NCI-H524 (cell line): ENCODE measurements at places on chromosomes 11 and 22.

DNA sequence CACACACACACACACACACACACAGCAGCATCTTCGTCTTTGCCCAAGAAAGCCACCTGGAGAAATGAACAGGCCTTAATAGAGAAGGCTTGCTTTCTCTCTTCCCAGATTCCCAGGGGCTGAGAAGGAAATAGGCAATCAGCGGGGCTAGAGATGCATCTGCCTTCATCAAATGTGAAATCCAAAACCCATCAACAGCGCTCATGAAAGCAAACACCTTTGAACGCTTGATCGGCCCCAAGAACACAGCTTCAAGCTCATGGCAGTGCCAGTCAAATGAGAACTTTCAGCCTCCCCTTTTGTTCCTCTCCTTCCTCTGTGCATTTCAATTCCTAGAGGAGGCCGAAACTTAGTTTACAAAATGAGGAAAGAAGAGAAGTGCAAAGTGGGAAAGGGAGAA, 122.7 kb downstream of the EFCAB6 start:
- no peak for DNase-seq

GRCh38 chr11:23023319-23023718, 163.0 kb upstream of the CCDC179 start:
- DNase-seq = no peak

DNA sequence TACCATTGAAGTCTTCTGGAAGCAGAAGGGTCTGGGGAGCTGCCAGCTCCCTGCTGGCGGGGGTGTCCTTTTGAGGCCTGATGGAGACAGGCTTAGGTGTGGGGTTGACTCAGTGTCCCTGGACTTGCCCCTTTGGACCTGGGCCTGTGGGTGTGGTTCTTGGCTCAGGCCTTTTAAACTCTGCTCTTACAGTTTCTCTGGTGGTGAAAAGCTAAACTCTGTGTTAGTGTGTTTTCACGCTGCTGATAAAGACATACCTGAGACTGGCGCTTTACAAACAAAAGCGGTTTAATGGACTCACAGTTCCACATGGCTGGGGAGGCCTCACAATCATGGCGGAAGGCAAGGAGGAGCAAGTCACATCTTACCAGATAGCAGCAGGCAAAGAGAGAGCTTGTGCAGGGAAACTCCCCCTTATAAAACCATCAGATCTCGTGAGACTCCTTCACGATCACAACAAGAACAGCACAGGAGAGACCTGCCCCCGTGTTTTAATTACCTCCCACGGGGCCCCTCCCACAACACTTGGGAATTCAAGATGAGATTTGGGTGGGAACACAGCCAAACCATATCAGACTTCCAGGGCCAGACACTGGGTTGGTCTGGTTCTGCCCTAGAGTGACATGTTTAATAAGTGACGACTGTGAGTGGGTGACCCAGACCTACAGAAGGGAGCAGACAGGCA, 26.5 kb downstream of the GRAMD4 start:
- DNase-seq = no peak

GRCh38 chr22:47606426-47606825, 844.0 kb downstream of the TBC1D22A start:
- DNase-seq = no peak

- no peak for DNase-seq
Observed at GRCh38 chr11:122714484-122714883, 59.0 kb downstream of the UBASH3B start.

DNA sequence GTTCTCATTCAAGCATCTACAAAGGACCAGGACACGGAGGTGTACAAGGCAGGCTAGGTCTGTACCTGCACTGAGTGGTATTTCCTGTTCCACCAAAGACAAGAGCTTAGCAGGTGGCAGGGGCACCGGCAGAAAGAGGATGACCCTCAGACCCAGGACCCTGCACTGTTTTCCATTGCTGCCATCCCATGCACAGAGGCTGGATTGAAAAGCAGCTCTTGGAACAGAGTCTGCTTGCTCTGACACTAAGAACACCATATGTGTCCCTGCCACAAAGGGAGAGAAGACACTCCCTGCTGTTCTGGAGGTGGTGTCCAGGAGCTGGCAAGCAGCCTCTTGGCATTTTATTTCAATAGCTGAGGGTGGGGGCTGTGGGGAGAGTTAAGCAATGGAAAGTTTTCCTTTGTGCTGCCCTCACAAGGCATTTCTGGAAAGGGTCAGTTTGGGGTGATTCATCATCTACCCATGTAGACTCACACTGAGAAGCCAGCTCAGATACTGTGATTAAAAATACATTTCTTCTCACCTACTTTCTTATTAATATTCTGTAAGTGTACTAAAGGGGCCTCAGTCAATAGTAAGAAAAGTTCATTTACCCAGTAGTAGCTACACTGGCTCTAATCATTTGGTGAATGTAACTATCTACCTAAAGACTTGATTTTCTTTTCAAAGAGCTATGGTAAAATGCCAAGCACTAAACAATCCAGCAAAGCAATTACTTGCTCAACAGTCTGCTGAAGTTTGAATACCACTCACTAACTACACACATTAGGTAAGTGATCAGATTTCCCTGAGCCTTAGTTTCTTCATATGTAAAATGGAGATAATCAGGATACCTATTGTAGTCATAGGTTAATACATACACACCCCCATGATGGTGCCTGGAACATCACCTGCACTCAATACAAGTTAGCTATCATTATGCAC, 55.2 kb downstream of the SLC1A2 start:
- no peak for DNase-seq

- DNase-seq = no peak
Observed at GRCh38 chr22:20983081-20983771, 1.1 kb downstream of the LZTR1 start.

GRCh38 chr22:46774253-46774979, 12.0 kb downstream of the TBC1D22A start:
- DNase-seq = no peak

DNA sequence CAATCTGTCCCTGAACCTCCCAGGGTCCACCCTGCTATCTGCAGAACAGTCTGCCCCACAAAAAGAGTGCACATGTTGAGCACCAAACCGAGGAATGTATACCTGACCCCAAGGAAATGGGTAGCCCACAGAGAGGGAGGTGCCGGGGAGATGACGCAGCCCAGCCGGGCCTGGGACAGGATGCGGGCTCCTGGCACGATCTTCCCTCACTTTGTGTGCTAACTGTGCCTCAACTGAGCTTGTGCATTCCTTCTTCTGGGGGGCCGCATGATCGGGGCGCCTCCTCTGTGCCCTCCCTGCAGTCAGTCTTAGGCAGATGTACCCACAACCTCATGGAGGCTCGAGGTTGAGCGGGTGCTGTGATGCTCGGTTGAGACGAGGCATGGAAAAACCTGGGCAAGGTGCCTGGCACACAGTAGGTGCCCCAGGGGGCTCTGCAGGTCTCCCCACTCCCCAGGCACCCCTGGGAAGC, 2.4 kb downstream of the GAS2L1 start:
- DNase-seq = no peak

- DNase-seq = no peak
Observed at GRCh38 chr11:76554767-76555166, 109.9 kb downstream of the EMSY start.

DNA sequence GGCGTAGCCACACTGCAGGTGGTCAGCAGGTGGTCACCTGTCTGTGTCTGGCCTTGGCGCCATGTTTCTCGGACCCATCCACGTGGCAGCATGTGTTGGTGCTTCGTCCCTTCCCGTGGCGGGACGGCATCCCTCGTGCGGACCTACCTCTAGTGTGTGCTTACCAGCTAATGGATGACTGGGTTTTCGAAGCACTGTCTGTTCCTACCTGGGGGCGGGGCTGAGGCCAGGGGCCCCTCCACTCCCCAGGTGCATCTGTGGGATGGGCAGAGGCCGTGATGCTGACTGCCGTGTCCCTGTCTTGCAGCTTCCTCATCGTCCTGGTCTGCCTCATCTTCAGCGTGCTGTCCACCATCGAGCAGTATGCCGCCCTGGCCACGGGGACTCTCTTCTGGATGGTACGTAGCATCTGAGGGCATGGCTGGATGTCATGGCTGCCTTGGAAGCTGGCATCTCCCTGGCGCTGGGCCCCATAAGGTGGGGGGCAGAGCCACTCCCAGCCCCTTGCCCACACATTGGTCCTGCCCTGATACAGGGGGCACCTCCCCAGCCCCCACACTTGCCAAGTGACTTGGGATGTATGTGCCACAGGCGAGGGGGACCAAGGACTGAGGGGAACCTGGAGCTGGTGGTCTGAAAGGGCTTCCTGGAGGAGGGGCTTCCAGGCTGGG, 82.9 kb downstream of the KCNQ1 start:
- no peak for DNase-seq

DNA sequence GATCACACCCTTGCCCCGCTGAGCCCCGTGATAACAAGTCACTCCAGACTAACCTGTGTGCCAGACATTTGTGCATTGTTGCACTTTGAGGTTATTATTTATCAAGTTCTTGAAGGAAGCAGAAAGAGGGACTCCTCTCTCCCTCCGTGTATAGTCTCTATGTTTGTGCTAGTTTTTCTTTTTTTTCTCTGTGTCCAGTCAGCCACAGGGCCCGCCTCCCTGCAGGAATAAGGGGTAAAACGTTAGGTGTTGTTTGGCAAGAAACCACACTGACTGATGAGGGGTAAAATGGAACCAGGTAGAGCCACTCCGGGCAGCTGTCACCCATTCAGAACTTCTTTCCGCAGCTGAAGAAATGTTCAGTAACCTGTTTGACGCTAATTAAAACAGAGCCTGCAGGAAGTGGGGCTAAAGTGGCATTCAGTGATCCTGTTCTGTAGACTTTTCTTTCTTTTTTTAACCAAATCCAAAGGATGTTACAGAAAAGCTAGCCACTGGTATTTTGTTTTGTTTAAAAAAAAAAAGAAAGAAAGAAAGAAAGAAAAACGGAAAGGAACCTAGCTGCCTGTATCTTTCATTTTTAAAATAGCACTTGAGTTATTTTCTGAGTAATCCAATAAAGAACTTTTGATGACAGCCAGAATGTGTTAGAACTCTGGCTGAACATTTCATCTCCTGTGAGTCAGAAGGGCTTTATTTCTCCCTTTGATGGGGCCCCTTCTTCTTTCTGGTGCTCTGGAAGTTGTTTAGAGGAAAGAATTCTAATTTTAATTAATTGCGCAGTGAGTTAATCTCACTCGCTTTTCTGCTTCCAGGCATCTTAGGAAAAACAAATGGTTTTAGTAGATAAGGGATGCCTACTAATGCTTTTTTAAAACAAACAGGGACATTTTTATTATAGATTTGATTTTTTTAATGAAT, 58.2 kb downstream of the COMMD9 start:
- DNase-seq = peak; percentile 4

DNA sequence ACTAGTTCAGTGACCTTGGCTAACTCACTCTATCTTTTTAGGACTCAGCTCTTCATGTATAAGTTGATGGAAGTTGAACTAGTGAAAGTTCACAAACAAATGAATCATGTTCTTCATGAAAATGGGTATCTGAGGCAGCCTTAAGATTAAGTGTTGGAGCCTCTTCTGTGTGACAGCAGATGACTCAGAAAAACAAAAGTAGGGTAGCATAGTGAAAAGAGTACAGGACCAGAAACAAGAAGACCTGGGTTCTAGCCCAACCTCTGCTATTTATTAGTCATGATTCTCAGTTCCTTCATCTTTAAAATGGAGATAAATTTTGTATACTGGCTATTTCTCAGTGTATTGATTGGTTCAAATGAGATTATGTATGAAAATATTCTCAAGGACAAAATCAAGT, 60.2 kb downstream of the USP35 start:
- DNase-seq = no peak
